ENCODE measurements at places on chromosomes 6 and 20. TPM values are rescaled to one million over a fixed set of nuclear protein-coding genes. Genes with fewer than 3 reads are reported as not detected.

The KIAA1586 gene
- 4.9 TPM for total RNA-seq

The RPL7L1 gene
- 40.1 TPM for total RNA-seq

The KCNQ5 gene
- total RNA-seq, result not detected

The PCSK2 gene
- total RNA-seq, result 0.05 TPM

The EFCAB8 gene
- total RNA-seq, result 0.15 TPM

DNA sequence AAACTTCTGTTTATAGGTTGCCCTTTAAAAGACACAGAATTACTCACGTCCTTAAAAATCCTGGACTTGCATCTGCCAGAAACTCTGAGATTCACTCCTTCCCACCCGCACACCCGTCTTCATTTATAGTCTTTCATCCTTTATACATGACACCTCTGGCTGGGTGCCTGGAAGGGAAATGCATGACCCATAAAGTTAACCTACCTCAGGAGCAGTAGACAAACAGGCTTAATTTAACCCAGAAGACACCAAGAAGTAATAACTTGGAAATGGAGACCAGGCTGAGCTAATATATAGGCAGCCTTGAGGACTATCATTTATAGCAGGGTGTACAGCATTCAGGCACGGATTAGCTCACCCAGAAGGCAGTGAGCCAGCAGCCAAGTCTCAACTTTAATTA, 429.0 kb upstream of the NRSN1 start:
- no peak for DNase-seq

DNA sequence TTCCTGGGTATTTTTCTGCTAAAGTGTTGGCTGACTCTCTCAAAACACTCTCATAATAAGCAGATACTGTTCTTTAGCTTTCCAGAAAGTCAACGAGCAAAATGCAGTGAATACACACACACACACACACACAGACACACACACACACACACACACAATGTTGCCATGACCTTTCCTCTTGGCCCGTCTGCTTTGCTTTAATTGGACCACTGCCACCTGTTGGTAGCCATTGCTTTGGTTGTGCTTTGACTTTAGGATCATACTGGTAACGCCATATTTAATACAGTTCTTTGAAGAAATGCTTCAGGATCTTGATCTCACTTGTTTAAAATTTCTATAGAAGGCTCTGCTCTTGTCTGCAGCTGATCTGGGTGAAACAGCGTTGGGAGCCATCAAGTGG, 4.4 kb downstream of the FIG4 start:
- no peak for DNase-seq

GRCh38 chr20:21033817-21034216, 72.3 kb downstream of the LINC00237 start:
- no peak for DNase-seq

DNA sequence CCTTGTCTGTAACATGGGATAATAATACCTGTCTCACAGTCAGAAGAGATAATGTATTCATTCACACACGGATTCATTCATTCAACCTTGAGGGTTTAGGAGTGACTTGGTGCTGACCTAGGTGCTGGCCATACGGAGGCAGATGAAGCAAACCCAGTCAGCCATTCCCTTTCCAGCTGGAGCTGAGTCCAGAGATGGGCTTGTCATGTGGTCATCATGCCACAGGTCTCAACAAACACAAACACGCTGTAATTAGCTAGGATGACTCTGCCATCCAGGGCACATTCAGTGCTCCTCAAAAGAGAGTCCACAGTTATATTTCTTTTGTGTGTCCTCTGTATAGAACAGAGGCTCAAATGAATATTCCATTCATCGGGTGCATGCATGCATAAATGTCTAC, 19.5 kb upstream of the PRELID3B start:
- DNase-seq, result no peak

- no peak for DNase-seq
These were observed 61.0 kb upstream of the CCDC167 start for GRCh38 chr6:37560737-37561103.

- DNase-seq, result no peak
These were observed 40.3 kb downstream of the RBM38 start for GRCh38 chr20:57431539-57431835.

DNA sequence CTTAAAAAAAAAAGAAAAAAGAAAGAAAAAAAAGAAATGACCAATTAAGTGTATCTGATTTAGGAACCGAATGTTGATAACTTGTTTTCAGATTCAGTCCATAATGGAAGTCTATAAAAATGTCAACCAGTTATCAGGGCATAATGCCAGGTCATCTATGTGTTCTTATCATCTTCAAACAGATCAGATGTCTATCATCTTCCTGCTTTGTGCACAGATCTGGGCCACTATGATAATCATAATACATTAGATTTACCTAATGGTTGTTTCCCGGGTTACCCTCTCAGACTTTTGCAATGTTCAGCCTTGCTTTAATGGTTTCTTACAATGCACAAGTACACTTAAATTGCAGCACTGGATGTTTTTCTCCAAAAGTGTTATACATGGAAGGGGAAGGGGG, 100.6 kb downstream of the NKAIN2 start:
- DNase-seq, result no peak

DNA sequence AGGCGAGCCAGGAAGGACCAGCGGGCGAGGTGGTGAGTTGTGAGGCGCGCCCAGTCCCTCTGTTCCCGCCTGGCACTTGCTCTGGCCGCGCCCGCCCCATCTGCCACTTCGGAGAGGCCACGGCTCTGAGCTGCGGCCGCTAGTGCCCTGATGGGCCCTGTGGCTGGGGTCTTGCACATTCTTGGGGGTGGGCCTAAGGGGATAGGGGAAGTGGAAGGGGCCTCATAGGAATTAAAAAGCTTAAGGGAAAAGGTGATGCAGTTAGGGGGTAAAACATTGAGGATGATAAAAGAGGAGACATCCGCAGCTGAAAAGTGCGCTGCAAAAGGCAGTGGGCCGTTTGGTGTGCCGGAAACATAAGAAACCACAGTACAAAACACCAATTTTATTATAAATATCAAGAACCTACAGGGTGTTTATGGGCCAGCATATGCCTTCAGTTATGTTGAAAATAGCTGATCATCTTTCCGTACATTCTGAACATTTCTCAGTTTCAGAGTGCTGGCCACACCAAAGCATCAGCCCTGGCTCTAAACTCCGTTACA, 1.1 kb upstream of the PSMB8 start:
- no peak for DNase-seq

GRCh38 chr6:84860920-84861319, 96.5 kb upstream of the TBX18 start:
- no peak for DNase-seq

- DNase-seq, result no peak
These were observed 87.0 kb downstream of the TXNDC5 start for GRCh38 chr6:7823552-7823951.

GRCh38 chr20:62463651-62464424, 12.0 kb downstream of the GATA5 start:
- DNase-seq, result no peak

DNA sequence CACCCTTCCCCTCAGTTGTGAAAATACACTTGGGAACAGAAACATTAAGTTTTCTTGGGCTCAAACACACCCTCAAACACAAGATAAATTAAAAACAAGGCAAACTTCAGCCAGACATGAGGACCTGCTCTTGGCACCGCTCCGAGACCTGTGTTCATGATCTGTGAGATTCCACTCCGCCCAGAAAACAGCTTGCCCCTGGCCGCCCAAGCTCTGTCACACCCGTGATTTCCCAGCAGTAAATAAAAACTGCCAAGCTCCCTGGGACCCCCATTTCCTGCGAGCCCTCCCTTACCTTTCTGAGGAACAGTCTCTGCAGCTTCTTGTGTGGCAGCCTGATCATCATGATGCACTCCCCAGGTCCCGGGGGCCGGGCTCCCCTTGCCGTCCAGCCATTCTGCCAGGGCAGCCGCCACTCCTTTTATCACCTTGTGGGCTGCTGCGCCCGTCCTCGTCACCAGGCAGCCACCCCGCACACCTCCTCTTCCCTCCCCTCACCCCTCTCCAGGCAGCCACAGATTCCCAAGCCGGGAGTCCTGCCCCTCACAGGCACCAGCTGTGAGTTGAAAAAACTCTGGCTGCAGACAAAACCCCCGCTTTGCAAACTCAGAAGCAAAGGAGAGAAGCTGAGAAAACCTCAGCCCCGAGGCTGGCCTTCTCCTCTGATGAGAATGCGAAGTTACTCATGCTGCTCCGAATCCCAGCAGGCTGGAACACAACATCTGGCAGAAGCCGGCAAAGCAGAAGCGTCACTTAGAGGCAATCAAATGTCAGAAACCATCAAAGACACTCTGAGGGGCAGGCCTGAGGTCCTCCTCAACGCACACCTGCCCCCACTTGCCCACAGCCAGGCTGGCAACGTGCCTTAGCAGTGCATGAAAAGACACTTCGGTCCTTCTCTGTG, 130.4 kb upstream of the RPS6KA2 start:
- DNase-seq, result no peak

- no peak for DNase-seq
These were observed 5.8 kb downstream of the TUBB start for GRCh38 chr6:30725713-30726505.

DNA sequence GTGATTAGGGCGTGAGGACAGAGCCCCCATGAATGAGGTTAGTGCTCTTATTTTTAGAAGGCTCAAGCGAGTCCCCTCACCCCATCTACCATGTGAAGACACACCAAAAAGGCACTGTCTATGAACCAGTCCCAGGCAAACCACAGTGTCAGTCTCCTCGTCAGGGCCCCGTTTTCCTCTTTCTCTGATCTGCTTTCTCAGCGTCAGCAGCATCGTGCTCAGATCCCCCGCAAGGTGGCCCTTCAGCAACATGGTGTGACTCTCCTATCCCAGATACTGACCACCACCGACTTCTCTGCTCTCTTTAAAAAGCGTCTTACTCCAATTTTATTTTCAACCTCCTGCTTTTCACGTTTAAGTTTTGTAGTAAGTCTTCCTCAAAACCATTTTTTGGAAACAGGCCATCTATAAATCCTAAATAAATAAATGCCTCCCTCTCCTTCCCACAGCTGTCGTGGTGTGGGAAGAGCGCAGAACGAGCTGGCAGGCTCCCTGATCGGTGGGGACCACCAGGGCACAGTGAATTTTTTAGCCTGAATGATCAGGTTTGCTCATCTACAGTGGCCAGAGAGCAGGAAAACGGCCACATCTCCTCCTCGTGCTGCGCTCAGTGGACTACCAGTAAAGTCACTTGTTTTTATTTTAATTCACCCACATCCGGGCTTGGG, 113.1 kb downstream of the BMP7 start:
- DNase-seq, result no peak

DNA sequence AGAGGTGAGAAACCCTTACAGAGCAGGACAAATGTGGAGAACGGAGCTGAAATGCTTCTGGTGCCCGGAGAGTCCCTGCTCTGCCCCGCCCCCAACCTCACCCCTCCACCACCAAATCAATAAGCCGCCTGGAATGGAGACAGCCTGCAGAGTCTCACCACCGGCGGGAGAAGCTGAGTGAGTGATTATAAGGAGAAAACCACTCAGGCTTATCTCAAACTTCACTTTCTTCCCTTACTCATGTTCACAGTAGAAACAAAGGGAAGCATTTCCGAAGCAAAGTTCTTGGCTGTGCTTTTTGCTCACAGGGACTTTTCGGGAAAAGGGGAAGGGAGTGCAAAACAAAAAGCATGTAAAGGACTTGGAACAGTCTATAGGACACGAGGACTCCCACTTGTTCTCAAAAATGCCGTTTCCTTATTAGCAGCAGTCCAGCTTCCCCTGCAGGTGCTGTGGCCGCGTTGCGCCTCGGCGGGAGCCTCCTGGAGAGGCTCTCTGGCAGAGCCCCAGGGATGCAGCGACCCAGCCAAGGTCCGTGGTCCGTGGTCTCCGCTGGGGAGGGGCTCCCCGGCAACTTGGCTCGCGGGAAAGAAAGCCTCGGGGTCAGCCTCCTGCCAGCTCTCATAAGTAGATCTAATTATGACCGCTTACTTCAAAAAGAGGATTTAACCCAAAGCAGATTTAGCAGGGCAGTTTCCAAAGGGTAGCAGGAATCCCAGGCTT, 64.8 kb upstream of the TMEM30A start:
- peak; percentile 52 for DNase-seq

GRCh38 chr20:19298652-19299051, 86.2 kb downstream of the SLC24A3 start:
- DNase-seq, result no peak

- DNase-seq, result no peak
These were observed 12.9 kb downstream of the ITCH start for GRCh38 chr20:34375977-34376430.

DNA sequence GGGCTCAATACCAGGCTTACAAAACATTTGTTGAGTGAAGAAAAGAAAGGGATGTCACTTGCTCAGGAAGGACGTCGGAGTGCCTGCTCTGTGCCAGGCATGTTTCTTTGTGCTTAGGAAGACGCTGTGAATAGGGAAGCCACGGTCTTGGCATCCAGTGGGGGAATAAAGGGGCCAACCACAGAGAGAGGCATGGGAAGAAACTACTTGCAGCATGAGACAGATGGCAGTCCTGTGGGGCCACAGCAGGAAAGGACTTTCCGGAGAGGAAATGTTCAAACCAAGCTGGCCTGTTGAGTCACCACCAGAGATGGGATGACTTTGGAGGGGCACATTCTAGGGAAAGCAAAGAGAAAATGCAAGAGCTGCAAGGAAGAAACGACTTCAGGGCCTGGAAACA, 173.2 kb downstream of the CDH26 start:
- no peak for DNase-seq

DNA sequence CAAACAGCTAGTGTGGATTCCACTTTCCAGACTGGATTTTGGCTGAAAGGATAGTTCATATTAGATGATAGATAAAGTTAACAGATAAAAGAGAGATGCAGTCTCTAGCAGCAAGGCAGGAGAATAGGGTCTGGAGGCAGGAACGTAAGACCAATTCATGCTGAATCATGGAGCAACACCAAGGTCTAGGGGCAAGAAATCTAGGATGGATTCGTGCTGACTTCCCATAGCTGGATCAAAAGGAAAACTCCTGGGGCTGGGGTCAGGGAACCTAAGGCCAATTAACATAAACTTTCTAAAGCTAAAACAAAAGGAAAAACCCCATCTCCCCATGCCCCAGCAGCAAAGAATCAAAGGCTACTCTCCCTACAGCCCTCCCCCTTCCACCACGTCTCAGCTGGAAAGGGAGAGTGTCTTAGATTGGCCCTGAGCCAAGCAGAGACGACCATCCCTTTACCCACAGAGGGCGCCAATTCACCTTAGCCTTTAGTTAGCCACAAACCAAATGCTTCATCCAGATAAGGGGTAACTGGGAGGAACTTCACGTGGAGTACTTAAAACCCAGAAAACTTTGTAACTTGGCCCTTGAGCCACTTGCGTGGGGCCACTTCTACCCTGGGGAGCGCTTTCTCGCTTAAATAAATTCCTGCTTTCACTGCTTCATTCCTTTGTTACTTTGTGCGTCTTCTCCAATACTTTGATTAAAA, 7.6 kb downstream of the TREM1 start:
- DNase-seq, result no peak

- DNase-seq, result no peak
These were observed 5.4 kb downstream of the NOX3 start for GRCh38 chr6:155450240-155450581.

DNA sequence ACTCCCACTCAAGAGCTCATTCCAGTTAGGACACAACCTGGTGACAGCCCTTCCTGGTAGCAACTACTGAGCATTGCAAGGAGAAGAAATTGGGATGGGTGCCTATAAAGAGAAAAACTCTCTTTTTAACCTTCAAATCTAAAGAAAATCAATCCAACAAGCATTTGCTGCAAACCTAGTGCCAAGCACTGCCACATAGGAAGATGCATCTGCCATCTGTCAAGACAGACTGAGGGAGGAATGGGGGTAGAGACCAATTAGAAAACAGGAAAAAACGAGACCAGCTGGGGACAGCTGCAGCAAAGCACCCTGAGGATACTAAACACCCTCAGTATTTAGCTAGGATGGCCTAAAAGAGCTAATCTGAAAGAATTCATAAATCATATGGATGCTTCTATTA, 27.9 kb downstream of the HLA-DMB start:
- no peak for DNase-seq

GRCh38 chr6:169932491-169932890, 181.1 kb downstream of the ERMARD start:
- no peak for DNase-seq

GRCh38 chr20:48335308-48336050, 492.3 kb downstream of the PREX1 start:
- no peak for DNase-seq

Data from left lobe of liver (tissue), 2 donors.